OCI-M1 (cell line): ENCODE measurements at places on chromosomes 1 and 21.
A peak's percentile ranks its signal among the peaks of the same experiment; 100 is the strongest.

- no peak for DNase-seq
These were observed 1.6 kb upstream of the METTL18 start for GRCh38 chr1:169796274-169796810.

DNA sequence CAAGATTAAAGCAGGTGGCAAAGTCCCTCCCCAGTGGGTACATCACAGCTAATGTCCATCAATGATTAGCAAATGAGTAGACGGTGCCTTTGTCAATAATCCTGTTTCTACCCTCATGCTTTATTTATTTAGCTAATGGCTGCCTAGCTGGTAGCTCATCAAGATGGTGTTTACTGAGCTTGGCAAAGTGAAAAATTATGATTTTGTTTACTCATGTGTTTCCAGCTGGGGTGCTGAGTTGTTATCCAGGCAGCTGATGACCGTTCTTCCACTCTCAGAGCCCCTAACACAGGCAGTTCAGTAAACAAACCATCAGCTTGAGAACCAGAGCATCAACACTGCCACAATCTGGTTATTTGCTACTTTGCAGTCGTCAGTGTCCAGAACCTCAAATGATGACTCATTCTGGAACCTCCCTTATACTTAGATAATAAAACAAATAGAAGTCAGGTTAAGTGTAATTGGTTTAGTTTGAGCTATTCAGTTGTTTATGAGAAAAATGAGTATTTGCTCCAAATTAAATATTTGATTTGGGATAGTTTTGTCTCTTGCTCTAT, 163.9 kb downstream of the ST6GALNAC5 start:
- DNase-seq, result peak; percentile 52

DNA sequence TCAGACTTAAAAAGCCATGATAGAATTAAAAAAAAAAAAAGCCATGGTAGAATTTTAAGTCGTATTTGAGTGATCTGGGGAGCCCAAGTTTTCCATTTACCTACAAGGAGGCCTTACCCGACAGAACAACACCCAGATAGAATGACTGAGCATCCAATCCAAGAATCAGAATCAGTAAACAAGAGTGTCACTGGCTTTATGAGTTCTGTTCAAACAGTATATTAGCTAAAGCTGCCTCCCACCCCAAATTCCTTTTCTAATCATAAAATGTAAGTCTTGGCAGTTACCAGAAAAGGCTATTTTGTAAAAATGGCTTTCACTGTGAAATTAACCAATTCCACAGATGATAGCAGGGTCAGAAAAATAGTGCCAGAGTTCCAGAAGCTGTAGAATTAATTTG, 1.2 kb downstream of the GTF2B start:
- DNase-seq, result no peak

DNA sequence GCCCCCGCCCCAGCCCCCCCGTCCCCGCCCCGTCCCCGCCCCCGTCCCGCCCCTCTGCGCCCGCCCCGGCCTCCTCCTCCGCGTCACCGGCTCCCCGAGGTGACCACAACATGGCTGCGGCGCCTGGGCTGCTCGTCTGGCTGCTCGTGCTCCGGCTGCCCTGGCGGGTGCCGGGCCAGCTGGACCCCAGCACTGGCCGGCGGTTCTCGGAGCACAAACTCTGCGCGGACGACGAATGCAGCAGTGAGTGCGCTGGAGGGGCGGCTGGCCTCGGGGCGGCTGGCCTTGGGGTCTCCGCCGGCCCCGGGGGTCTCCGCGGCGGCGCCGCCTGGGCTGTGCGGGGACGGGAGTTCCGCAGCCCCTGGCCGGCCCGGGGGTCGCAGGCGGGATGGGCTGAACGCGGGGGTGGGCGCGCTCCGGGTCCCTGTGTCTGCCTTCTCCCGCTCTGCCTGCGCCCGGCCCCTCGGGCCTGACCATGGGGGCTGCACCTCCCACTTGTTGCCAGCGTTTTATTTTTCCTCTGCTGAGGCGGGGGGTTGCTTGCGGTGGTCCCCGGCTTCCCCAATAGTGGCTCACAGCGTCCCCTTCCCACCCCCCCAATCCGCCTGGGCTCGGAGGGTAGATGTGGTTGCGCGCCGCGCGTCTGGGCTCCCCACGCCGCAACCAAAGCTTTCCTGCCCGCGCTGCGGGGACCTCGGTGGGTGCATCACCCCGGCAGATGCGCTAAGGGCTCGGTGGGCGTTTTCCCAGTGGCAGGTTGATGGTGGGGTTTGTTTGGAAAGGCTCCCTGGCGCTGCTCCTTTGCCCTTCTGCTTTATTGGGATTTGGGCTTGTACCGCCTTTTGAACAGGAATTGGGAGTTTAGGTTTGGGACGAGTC, at the start of gene MIA3:
Gene MIA3 (plus strand): TSS at position 97 of the 879 bp plus-strand sequence. CDS start 14 bp downstream, at position 111.
- peak; percentile 79 for DNase-seq

DNA sequence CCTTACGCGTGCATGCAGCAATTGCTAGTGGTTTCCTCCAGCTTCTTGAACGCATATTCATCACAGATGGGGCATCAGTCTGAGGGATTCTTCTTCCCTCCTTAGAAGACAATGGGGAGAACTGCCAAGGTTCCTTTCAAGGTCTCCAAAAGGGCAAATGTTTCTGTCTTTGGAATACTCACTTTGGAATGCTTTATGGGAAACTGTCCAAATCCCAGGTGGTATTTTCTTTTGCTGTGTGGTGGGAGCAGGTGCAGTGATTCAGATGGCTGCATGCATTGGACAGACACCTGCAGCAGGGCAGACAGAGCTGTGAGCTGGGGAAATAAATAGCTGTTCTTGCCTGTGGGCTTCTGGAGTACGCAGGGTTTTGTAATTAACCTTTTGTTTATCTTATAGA, 40.5 kb downstream of the URB2 start:
- DNase-seq, result no peak

DNA sequence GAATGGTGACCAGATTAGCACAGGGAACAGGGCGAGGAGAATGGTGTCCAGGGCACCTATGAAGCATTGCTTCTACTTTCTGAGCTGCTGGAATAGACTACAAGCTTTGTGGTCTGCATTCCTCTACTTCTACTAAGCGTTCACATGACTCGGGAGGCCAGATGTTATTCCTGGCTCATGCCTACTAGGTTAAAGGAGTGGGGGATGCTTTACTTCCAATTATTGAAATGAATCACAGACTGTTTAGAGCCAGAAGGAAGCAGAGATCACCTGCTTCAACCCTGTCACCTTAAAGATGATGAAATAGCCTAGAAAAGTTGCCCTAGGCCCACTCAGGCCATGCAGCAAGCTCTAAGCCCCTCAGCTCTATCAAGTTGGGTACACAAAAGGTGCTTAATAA, 633.5 kb downstream of the KIF26B start:
- no peak for DNase-seq

DNA sequence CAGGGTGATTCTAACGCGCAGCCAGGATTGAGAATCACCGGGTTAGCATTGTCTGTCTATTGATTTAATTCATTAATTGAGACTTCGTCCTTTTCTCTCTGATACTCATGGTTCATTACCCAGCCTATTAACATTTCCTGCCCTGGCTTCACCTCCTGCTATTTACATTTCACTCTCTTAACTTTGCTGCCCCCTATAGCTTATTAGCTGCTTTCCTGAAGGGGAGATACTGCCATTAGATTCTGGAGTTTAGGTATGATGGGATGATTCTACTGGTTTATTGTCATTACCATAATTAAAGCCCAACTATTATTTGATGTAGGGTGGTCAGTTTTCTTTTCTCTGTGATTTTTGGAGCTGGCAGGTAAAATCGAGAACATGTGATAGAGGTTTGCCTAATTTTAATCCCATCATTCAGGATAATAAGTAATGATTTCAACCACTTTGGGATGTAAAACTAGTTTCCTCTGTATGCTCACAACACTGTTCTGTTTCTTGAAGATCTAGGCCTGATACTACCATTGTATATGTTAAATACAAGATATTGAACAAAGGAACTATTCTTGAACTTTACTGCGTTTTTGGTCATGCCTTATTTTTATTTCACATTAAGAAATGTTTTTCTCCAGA, 6.4 kb downstream of the PPP2R5A start:
- DNase-seq, result peak; percentile 87

DNA sequence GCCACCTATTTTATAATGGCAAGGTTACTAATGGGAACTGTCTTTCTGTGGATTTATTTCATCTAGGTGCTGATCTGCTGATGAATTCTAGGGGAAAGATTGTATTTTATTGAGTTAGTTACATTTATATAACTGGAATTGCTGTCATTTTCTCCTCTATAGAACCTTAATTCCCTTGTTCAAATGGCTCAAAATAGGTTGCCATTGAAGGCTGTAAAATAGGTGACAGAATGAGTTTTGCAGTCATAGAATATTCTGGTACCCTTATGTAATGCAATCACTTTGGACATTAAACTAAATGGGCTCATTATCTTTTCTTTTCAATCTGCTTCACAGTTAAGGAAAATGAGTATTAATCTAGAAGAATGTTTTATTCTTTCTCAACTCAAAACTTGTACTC, 131.0 kb downstream of the CTH start:
- DNase-seq, result no peak

- peak; percentile 49 for DNase-seq
These were observed 34.4 kb upstream of the COL18A1 start for GRCh38 chr21:45370575-45370974.

GRCh38 chr1:72282271-72283021, at the start of gene NEGR1:
Gene NEGR1 (minus strand): TSS chr1:72282539.
- peak; percentile 88 for DNase-seq

DNA sequence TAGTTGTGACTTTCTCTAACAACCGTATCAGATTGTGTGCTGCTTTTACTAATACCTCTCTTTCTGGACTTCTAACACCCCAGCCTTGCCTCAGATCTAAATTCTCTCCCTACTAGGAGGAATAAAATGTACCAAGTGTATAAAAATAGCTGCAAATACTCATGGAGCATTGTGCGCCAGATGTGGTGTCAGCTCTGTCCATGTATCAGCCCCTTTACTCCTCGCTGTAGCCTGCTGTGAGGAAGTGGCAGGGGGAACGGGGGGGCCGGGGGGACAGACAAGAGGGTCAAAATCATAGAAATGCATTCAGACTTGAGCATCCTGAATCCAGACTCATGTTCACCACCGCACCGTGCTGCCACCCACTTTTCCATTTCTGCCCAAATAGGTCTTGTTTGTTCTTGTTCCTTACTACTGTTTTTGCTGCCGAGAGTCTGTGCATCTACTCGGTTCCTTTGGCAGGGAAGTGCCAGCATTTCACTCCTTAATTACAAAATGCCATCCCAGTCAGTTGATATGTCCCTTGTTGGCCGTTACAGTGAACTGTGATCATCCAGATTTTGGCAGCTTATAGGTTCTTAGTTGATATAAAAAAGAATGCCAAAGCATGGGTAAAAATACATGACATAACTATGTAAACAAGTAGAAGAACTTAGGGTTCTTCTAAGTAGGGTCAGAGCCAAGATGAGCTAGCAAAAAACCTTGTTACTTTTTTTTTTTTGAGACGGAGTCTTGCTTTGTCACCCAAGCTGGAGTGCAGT, 76.4 kb downstream of the UBE4B start:
- no peak for DNase-seq

GRCh38 chr1:67983867-67984266, 66.6 kb downstream of the DIRAS3 start:
- DNase-seq, result no peak

DNA sequence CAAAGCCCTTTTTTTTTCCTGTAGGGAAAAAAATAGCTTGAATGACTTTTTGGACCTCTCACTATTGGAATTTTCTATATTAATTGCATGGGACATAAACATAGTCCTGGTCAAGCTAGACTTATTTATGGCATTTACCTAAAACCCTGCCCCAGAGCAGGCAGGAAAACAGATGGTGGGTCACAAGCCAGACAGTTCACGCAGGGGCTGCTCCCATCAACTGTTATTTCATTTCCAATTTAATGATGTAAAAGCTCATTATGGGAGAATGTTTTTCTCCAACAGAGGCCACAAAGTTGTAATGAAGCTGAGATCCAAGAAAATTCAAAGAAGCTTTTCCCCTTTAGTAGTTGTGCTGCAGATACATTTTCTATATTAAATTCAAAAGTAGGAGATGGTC, 99.2 kb downstream of the SGIP1 start:
- no peak for DNase-seq

DNA sequence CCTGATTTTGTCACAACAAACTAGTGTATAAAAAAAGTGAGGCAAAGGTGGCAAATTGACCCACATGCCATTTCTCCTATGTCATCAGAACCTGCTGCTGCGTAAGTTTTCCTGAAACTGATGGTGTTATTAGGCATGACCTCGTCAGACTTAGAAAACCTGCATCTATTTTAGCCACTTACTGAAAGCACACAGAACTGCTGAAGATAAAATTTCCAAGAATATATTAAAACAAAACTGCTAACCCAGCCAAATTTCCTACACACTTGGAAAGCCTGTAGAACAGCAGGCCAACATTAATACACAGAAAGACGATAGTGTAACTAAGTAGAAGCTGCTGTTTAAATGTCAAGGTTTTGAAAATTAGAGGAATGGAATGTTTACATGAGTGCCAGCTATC, 674.5 kb upstream of the CXADR start:
- DNase-seq, result no peak

DNA sequence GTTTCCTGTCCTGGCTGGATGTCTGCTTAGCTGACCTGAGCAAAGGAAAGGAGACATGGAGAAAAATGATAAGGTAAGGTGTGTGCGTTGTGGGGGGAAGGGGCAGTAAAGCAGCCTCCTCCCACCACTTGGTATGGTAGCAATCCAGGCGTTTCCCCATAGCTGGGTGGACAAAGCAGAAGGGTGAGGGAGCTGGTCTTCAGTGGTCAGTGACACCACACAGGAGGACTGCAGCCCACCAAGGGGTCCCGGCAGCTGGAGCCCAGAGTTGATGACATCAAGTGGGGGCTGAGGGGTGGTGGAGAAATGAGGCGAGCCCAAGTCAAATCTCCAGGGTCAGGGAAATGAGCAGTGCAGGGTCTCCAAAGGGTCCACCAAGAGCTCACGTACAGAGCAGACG, 69.3 kb upstream of the LRRN2 start:
- no peak for DNase-seq

DNA sequence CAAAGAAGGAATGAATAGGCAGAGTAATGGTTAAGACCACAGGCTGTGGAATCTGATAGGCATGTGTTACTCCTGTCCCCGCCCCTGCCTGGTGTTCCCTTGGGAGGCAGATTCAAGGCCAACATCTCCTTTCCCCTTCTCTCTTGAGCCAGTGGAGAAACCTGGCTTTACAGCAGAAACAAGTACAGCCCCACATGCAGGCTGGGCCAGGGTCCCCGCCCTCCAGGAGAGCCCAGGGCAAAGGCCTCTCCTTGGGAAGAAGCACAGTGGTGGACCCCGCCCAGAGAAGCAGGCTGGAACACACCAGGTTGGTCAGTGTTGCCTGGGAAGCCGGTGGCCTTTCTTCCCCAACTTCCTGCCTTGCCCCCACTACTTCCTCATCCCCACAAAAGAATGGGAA, 6.8 kb downstream of the C1orf167 start:
- DNase-seq, result no peak

GRCh38 chr1:42941640-42942330, 16.9 kb downstream of the SLC2A1 start:
- peak; percentile 42 for DNase-seq
